ENCODE measurements at places on chromosomes 2 and 18.
A peak's percentile ranks its signal among the peaks of the same experiment; 100 is the strongest.

GRCh38 chr2:24885221-24886125 is 34.6 kb downstream of the ADCY3 start:
- DNase-seq, result no peak

GRCh38 chr2:233402789-233403188 is 48.5 kb downstream of the DGKD start:
- DNase-seq, result peak; percentile 12

DNA sequence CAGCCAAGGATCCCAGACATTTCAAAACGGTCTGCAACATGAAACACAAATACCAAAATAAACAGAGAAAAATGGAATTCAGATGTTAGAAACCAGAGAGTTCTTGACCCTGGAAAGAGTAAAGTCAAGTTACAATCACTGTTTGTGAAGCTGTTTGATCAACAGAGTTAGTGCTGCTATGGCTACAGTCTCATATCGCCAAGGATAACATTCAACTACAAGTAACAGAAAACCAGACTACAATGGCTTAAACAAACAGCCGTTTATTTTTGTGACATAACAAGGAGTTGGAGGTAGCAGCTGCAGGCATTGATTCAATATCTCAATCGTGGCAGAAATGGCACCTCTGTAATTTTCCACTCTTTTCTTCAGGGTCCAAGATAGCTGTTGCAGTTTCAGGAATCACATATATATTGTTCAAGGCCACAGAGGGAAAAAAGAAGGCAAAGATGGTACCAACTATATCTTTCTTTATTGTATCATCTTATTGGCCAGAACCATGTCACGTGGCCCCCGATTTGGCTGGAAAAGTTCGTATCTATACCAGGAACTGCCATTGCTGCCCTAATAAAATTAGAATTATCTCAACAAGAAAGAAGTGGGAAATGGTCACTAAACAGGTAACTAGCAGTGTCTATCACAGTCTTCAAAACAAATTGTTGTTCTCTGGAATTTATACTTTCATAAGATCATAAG is 17.7 kb upstream of the HNRNPLL start:
- DNase-seq, result no peak

DNA sequence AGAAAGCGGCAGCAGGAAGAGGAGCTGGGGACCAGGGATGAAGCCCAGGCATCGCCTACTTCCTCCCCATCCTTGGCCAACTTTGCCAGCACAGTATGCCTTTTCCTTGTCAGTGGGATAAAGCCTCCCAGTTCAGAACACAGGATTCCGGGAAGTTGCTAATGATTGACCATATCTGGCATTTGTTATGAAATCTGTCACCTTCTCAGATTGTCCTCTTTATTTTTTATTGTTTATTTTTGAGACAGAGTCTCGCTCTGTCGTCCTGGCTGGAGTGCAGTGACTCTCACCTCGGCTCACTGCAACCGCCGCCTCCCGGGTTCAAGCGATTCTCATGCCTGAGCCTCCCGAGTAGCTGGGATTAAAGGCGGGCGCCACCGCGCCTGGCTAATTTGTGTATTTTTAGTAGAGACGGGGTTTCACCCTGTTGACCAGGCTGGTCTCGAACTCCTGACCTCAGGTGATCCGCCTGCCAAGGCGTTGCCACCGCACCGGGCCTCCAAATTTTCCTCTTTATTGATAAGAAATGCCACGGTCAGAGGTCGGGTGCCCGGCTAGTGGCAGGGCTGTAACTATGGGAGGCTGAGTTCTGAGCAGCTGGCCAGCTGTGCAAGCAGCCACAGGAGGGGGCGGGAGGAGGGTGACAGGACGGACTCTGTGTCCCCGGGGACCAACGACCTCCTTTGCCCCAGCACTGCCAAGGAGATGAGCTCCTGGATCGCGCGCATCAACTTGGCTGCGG is 24.4 kb downstream of the PSD4 start:
- no peak for DNase-seq

GRCh38 chr2:10922307-10923007 is 10.7 kb downstream of the KCNF1 start:
- no peak for DNase-seq

- DNase-seq, result no peak
These were observed 10.2 kb downstream of the RALB start for GRCh38 chr2:120262761-120263428.

- no peak for DNase-seq
These were observed 77.2 kb downstream of the MYO3B start for GRCh38 chr2:170255137-170255536.

DNA sequence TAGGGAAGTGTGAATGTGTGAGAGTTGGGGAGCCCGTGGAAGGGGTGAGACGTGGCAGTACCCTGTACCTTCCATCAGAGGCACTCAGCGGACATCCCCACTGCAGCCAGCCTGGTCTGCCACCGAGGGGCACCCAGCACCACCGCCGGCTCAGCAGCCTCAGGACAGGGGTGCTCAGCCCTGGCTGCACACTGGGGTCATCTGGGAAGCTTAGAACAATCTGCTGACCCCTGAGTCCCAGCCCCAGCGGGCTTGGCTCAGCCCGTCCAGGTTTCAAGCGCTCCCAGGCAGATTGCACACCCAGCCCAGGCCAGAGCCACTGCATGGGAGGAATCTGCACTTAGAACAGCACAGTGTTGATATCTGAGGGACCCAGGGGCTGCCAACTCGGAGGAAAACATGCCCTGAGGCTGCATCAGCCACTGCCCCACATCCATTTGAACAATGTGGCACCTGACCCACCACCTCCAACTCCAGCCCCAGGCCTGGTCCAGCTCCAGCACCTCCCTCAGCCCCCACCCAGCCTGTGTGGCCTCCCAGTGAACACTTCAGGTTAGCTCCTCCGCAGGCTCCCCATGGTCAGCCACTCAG is 147.1 kb upstream of the OTOS start:
- DNase-seq, result peak; percentile 63

DNA sequence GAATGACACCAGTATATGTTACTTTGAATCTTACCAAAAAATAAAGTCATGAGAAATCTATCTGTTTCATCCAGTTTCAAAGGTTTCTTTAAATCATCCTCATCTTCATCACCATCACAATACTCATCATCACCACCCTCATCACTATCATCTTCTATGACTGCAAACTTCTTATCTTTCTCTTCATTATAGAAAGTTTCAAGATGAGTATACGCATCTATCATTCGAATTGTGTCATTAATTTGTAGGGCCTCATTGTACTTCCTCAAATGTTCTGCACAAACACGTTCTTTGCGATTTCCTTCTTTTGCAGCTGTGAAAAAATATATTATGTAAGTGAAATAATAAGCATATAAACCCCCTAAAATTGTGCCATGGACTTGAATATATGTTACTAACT is 34.1 kb upstream of the FAP start:
- no peak for DNase-seq

- DNase-seq, result no peak
These were observed 252.1 kb downstream of the SLC8A1 start for GRCh38 chr2:40199771-40200170.

GRCh38 chr2:27798948-27799645 is 27.6 kb downstream of the MRPL33 start:
- DNase-seq, result peak; percentile 94

GRCh38 chr18:31760695-31761094 is at the start of gene SLC25A52:
Gene SLC25A52 (minus strand): TSS chr18:31760880. CDS start chr18:31760661, 219 bp downstream.
- DNase-seq, result no peak

GRCh38 chr18:26085056-26085455 is 5.4 kb downstream of the SS18 start:
- DNase-seq, result no peak

DNA sequence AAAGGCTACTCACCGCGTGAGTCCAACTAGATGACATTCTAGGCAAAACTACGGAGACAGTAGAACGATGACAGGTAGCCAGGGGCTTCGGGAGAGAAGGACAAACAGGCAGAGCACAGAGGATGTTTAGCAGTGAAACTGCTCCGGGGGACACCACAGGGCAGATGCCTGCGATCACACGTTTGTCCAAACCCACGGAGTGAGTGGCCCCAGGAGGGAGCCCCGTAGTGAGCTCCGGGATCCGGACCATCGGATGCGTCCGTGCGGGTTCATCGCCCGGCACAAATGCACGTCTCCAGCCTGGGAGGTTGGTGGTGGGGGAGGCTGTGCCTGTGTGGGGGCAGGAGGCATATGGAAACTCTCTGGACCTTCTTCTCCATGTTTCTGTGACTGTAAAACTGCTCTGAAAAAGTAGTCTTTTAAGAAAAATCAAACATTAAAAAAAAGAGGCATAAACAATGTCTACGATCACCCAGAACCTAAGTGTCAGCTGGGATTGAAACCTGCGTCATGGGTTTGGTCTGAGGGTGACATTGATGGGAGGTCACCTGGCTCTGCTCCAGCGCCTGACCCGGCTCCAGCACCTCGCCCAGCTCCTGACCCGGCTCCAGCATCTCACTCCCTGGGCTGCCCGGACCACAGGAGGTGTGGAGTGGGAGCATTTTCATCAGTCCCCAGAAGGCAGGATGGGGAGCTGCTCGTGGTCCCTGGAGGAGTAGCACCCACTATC is 83.0 kb upstream of the CTDP1 start:
- DNase-seq, result no peak

GRCh38 chr18:11327391-11328009 is 178.1 kb upstream of the PIEZO2 start:
- DNase-seq, result no peak

DNA sequence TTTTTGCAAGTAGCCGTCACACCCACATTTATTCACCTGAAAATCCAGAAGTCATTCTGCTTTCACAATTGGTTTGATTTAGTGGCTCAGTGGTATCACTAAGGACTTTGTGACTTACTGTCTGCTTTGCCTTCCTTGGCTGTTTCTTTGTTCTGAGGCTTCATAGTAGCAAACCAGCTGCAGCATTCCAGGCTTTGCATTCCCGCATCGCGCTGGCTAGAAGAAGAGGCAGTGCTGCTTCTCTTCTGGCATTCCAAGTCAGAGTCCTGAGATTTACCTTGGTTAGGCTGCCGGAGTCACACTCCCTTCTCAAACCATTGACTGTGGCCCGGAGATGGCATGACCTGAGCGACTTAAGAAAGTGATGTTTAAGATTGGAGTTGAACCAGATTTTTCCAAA is 35.1 kb downstream of the MYO1B start:
- no peak for DNase-seq

DNA sequence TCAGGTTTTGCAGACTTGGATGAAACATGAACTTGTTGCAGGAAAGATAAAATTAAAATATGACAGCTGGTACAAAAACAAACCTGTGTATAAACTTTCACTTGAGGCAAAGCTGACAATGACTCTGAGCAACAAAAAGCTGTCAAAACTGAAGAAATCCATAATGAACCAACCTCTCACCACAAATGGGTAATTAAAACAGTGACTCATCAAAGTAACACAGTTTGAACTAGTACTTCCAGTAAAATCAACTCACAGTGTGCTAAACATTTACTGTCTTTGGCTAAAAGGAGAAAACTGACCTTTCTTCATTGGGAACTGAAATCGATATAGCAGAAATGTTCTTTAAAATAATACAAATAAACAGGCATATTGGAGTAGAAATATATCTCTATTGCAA is 209.7 kb downstream of the WDPCP start:
- no peak for DNase-seq

DNA sequence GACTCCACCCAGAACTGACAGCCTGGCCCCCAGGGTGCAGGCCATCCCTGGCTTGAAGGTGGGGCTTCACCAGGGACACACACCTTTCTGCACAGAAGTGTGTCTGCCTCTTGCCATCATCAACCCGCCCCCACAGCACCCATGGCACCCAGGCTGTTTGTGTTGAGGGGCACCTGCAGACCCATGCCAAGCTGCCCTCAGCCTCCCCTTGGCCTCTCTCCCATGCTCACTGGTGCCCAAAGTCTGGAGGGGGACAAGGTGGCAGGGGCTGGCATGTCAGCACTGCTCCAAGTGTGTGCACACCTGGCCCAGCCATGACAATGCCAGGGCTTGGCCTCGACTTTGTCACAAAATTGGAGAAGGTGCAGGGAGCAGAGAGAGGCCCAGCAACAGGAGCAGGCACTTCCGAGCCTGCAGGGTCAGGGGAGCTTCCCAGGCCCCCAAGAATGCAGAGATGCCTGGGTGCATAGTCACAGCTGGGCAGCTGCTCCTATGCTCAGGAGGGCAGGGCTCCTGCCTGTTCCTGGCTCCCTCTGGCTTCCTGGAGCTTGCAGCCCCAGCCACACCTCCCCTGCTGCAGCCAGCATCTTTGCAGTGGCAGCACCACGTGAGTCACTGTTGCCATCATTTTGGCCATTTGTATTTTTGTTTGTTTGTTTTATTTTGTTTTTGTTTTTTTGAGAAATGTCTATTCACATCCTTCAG is 280.6 kb upstream of the UBE2E3 start:
- DNase-seq, result no peak

DNA sequence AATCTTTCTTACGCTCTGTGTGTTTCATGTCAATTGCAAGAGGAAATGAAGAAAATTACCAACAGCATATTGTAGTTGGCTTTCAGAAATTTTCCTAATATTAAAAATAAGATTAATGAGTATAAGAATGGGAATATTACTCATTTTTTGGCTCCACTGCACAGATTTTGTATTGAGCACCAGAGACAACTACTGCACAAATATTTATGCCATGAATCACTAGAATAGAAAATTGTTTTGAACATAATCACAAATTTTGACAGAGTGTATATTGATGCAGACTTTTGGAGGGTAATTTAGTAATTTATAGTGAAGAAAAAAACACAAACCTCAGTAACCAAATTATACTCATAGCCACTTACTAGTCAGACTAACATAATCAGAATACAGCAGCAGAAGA is 118.3 kb downstream of the DOK6 start:
- no peak for DNase-seq

DNA sequence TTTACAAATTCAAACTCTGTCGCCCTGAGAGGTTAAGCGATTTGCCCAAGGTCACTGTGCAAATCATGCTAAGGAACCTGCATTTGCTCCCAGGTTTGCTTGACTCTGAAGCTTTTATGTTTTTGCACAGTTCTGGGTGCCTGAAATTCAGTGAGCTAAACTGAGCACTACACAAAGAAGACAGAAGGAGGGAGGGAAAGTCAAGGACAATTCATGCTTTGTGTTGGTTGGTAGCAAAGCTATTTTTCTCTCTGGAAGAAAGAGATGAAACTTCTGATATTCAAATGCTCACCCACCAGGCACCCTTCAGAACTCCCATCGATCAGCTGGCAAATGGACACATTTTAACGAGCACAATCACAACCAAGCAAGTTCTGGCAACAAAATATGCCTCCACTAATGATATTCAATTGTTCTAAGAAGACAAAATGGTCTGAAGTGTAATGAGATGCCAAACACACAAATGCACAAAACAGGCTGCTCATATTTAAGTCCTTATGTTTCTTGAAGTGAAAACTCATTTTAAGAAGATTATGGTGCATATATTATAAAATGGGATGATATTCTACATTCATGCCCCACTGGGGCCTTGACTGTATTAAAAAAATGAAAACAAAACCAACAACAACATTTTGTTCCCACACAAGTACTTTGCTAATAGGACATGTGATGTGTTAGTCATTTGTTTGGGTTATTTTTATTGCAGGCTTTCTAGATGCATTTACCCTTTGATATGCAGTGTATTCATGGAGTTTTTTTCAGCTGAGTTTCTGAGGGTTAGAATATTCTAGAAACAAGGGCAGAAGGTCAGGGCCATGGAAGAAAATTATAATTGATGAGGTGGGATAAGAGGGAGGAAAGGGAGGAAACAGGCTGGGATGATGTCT is 445.6 kb upstream of the CELF4 start:
- DNase-seq, result no peak

- no peak for DNase-seq
These were observed 41.0 kb downstream of the DIPK1C start for GRCh38 chr18:74416124-74416523.

GRCh38 chr2:221716426-221717303 is 144.6 kb upstream of the EPHA4 start:
- no peak for DNase-seq

GRCh38 chr2:152175012-152175367 is 573 bp downstream of the STAM2 start:
- no peak for DNase-seq

Data from coronary artery (tissue), 2 donors.